ENCODE measurements at places on chromosomes 11 and 22.
A peak's percentile ranks its signal among the peaks of the same experiment; 100 is the strongest.

- DNase-seq: no peak
Observed at GRCh38 chr11:32435152-32435480, 223 bp downstream of the WT1 start.

- peak; percentile 9 for DNase-seq
Observed at GRCh38 chr11:65415499-65416340, 6.9 kb upstream of the NEAT1 start.

- DNase-seq: peak; percentile 46
Observed at GRCh38 chr11:46674463-46675287, 25.7 kb downstream of the ARHGAP1 start.

GRCh38 chr11:19228968-19229367 is 11.8 kb downstream of the E2F8 start:
- DNase-seq: no peak

GRCh38 chr11:129605815-129606214 is 209.8 kb upstream of the TMEM45B start:
- no peak for DNase-seq

GRCh38 chr11:120302001-120302805 is 22.9 kb upstream of the TLCD5 start:
- DNase-seq: no peak

DNA sequence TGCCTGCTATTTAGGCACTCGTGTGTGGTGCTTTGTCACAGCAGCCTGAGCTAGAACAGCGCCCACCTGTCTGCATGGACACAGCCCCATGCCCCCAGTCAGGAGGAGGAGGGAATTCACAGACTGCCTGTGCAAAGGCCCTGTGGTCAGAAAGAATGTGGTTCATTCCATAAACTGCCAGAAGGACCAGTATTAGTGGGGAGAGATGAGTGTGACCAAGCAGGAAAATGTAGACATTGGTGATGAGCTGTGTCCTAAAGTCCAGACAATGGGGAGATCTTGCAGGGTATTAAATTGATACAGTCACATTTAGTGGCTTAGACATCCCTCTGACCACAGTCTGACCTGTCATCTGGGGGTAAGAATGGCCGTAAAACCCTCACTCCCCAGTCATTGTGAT is 83.7 kb upstream of the LINC01488 start:
- DNase-seq: peak; percentile 52

DNA sequence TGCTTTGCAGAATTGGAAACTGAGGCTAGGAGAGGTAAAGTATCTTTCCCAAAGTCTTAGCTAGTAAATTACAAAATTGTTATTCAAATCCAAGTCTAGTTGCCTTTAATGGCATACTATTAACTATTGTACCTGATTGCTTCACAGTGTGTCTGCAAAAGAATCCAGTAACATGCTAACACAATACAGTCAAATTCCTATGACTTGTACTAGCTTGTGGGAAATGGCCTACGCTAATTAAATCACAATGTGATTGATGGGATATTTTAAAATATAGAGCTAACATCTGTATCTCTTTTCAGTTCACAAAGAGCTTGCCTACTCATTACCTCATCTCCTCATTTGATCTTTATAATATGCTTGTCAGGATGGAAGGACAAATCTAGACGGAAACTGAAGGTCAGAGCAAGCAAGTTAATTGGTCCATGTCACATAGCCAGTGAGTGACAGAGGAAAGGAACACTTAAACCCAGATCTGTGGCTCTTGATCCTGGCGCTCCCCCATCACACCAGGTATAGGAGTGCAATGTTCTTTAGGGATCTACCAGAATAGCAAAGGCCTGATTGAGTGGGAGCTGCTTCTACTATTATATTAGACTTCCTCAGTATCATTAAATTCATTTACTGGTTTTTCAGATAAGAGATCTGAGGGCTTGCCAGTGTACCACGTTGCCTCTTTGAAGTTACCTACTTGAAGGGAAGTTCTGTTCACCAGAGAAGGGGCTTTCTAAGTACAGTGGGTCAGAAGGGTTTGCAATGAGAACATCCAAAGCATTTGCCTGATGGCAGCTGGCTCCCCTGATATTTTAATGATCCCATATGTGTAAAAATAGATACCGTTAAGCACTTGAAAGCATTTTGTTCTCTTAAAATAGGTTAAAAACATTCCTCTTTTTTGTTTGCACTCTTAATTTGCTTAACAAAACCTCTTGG is 213.6 kb upstream of the SESN3 start:
- DNase-seq: no peak

GRCh38 chr11:13098063-13098462 is 88.9 kb downstream of the RASSF10 start:
- no peak for DNase-seq

DNA sequence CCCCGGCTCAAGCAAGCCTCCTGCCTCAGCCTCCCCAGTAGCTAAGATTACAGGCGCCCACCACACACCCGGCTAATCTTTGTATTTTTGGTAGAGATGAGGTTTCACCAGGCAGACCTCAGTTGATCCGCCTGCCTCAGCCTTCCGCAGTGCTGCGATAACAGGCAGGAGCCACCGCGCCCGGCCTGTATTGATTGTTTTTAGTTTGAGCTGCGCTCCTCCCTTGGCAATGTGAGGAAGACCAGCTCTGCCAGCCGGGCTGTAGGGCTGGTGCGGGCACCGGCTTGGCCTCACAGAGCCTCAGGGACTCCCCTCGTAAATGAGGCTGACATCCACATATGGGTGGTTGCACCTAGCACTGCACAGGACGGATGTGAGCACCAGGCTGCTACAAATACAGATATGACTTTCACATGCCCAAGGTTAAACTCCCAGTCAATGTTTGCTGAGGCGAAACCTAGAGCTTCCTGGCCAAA is 7.5 kb upstream of the SLC2A11 start:
- DNase-seq: no peak

GRCh38 chr11:113875234-113876073 is at the start of gene USP28:
TSS of gene USP28 (minus strand) at chr11:113875572. CDS start at chr11:113875501, 71 bp downstream.
- DNase-seq: peak; percentile 95

- DNase-seq: peak; percentile 9
Observed at GRCh38 chr11:111759778-111760407, 6.3 kb downstream of the PPP2R1B start.

GRCh38 chr11:84800755-84801346 is 826.3 kb downstream of the DLG2 start:
- peak; percentile 48 for DNase-seq

DNA sequence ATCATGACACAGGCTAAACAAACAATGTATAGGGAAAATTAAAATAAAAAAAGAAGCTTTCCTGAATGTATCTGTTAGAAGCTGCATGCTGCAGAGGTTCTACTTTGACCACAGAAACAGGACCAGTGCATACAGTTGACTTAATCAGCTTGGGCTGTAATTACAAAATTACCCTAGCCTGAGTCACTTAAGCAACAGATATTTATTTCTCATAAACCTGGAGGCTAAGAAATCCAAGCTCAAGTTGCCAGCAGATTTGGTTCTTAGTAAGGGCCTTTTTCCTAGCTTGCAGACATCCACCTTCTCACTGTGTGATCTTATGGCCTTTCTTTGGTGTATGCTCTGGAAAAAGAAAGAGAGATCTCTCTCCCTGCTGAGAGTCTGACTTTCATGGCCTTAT is 946.5 kb upstream of the RAG2 start:
- no peak for DNase-seq

DNA sequence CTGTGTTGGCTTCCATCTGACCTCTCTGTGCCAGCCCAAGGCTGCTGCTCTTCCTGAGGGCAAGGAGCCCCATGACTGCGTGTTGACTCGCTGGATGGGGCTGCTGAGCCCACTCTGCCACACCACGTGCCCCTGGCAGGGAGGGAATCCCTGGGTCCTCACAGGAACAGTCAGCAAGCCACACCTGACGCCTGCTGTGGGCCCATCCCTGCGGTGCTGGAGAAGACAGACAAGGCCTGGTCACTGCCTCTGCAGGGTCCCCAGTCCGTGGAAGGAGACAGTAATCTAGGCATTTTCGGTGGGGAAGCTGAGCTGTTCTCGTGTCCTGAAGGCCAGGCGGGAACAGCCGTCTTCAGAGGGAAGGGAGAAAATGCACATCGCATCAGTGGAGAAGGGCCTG is 10.6 kb upstream of the PPP6R3 start:
- no peak for DNase-seq

DNA sequence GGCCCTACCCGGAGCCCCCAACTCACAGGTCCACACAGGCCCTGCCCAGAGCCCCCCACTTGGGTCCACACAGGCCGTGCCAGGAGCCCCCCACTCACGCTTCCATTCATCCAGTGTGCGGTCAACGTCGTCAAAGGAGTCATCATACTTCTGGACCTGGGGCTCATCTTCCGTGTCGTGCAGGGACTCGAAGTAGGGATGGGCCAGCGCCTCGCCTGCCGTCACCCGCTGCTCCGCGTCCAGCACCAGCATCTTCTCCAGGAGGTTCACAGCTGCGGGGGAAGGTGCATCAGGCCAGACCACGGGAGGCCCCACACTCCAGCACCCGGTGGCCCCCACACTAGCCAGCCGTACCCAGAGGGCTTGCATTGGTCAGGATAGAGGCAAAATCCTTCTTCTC is 4.0 kb upstream of the HDAC10 start:
- DNase-seq: no peak

DNA sequence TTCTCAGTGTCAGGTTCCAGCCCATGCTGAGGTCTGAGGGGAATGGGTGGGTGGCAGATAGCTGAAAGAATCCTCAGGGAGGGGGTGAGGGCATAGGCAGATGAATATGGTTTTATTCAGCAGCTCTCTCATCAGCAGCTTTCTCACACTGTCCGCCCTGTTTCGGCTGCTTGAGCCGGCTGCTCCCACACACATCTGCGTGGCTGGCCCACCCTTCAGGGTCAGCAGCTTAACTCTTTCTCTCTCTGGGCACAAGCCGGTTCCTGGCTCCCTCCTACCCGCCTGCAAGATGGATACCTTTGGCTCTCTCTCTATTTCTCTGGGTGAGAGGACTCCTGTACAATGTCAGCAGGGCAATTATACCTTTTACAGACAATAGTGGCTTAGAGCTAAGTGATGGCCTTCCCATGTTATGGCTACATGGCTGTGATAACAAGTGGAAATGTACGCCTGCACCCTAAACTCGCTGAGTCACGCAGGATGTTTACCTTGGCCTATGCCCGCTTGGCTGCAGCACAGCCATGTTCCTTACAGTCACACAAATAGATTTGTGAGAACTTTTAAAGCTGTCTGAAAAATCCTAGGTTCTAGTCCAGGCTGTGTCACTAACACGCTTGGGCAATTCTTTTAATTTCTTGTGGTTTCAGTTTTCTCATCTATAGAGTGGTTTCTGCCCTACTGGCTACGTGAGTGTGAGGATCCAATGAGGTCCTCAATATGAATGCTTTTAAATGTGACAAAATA is 4.1 kb downstream of the MMP20 start:
- DNase-seq: peak; percentile 72

DNA sequence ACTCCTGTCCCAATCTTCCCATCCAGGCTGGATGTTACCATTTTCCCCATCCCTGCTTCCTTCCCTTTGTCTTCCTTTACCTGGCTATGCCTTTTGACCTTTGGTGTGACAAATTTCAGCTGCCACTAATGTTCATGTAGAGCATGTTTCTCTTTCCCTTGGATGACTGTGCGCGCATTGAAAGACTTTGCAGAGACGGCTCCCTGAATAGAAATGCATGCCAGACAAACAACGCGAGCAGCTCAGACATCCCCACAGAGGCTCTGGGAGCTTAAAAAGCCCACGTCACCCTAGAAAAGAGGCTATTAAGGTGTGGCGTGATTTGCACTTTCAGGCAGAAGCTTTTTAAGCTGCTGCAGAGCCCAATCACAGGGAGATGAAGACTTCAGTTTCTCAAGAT is 202.0 kb downstream of the NTM start:
- DNase-seq: no peak

DNA sequence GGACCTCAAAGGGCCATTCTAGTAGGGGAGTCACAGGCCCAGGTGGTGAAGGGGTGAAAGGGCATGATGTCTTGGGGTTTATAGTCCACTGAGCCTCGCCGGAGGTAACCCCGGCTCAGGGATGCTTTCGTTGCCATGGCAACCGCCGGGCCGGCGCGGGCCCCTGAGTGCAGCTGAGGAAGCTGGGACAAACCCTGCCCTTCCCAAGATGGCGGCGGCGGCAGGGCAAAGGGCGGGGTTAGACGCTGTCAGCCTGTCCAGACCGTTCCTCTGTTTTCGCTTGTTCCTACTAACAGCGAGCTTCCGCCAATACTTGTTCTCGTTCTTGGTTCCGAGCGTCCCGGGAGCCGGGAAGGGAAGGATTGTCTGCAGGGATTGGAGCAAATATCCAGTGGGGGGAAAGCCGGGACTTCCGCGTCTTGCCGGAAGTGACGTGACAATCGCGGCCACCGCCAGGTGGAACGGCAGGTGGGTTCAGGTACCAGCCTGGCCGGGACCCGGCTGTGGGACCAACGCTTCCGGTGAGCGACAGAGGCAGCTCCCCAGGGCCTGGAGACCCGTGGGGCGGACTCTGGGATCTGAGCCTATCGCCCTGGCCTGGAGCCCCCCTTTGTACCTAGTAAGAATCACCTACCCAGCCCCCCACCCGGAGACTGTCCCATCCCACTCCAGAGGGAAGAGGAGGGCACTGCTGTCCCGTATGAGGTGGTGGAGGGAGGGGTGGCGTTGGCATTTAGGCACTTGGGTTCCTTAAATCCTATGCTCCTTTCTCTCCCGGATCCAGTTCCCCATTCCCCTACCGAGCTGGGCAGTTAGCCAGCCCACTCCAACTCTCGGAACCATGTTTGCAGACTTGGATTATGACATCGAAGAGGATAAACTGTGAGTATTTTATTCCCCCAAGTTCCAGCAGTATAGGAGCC is at the start of gene PICK1:
PICK1 (plus strand) TSS at position 436 of the 923 bp plus-strand sequence; CDS start at position 842, 406 bp downstream.
- DNase-seq: peak; percentile 96

DNA sequence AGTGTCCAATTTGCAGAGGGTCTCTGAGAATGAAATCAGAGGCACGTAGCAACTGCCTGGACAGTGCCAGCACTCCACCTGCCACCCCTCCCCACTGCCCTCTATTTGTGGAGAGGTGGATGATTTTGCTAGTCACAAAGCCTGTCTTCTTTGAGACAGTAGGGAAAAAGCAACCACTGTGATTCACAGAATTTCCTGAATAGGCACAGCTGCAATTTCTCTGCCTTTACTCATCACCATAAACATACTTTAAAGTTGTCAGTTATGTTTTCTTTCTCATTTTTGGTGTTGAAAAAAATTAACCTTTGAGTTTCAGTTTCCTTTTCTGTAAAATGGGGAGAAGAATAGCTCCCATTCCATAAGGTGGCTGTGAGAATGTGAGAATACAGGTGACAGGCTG is 134.3 kb downstream of the TEAD1 start:
- peak; percentile 81 for DNase-seq

DNA sequence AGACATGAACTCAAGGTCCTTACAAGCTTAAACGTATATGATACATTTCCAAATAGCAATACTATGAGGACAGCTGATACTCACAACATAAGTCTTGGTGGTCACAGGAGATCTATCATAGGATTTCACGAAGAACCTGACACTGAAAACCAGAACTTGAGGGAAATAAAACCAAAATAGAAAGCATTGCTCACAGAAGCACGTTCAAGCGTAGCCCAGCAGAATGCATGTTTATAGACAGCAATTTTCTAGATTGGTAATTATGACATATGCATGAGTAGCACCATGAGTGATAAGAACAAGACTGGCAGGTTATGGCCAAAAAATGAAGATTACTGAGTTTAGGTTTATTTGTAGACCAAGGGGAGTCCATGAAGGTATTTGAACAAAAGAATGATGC is 243.5 kb downstream of the ETS1 start:
- DNase-seq: no peak

Data from EH (cell line).